ENCODE measurements at places on chromosomes 3 and 15. TPM values are rescaled to one million over a fixed set of nuclear protein-coding genes. Genes with fewer than 3 reads are reported as not detected.

- DNase-seq = no peak
Measured at GRCh38 chr3:189337673-189338091, 165.9 kb downstream of the TPRG1 start.

DNA sequence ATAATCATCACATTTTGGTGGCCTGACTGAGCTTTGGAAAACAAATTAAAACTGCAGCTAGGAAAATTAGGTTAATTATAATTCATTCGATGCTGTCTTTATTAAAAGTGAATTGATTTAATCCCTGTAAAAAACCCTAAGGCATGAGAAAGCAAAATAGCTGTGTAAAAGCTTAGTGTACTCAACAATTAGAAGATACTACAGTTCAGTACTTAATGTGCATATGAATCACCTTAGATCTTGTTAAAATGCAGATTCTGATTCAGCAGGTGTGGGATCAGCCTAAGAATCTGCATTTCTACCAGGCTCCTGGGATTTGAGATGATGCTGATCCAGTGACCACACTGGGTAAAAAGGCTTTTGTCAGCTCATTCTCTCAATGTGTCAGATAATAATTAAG lies 559.9 kb upstream of the GOLIM4 start:
- no peak for DNase-seq

DNA sequence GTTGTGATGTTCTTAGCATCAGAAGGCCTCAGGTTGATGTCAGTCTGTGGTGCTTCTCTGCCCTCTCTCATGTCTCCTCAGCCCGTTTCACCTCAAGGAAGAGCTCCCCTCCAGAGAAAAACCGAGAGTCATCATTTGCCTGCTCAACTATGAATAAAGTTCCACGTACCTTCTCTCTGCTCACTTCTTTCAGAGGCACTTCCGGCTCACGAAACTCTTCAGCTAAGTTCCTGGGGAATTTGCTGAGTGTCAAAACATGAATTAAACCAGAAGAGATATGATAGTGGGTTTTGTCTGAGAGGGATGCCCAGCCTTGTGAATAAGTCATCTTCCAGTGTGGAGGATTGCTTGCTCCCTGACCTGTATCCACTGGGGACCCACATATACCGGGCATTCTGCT lies 37.7 kb downstream of the CCR4 start:
- DNase-seq = no peak

DNA sequence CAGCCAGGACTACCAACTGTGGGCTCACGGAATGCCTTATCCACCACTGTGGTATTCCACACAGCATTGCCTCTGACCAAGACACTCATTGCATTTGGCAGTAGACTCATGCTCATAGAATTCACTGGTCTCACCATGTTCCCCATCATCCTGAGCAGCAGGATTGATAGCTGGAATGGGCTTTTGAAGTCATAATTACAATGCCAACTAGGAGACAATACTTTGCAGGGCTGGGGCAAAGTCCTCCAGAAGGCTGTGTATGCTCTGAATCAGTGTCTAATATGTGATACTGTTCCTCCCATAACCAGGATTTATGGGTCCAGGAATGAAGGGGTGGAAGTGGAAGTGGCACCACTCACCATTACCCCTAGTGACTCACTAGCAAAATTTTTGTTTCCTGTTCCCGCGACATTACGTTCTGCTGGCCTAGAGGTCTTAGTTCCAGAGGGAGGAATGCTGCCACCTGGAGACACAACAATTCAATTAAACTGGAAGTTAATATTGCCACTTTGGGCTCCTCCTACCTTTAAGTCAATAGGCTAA lies 58.6 kb upstream of the CCDC80 start:
- DNase-seq = peak; percentile 96

- no peak for DNase-seq
Measured at GRCh38 chr3:54710954-54711353, 216.9 kb downstream of the LRTM1 start.

GRCh38 chr3:175879417-175879816 lies 1020.3 kb downstream of the NAALADL2 start:
- no peak for DNase-seq

- DNase-seq = no peak
Measured at GRCh38 chr15:33215941-33216872, 21.7 kb upstream of the FMN1 start.

GRCh38 chr15:50685191-50685975 lies 1.2 kb downstream of the TRPM7 start:
- DNase-seq = no peak

A4GNT gene
- not detected for total RNA-seq

ATP13A5 gene
- not detected for total RNA-seq

KIF23 gene
- 63.0 TPM for total RNA-seq

ZNF770 gene
- 13.9 TPM for total RNA-seq

MYO1E gene
- 32.0 TPM for total RNA-seq

CTDSPL2 gene
- total RNA-seq = 60.1 TPM

UROC1 gene
- 0.03 TPM for total RNA-seq

SCAMP5 gene
- 1.8 TPM for total RNA-seq

Data from HT1080 (cell line).